ENCODE measurements at places on chromosomes 12 and 14.
A peak's percentile ranks its signal among the peaks of the same experiment; 100 is the strongest.

DNA sequence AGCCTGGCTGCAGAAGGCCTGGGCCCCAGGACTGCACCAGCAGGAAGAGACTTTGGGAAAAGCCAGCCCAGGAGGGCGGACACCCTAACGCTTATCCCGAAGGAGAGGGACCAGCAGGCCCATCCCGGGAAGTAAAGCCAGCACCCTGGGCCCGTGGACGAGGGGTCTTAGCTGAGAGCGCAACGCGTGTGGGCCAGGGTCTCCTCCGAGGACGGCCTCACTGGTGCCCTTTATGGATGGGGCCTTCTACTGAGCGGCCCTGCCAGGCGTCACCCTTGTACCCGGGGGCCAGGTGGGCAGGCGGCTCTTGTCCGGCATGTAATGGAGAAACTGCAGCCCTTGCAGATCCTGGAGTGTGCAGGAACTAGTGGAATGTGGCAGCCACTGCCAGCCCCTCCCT, 14.1 kb downstream of the TEDC1 start:
- DNase-seq, result peak; percentile 91

DNA sequence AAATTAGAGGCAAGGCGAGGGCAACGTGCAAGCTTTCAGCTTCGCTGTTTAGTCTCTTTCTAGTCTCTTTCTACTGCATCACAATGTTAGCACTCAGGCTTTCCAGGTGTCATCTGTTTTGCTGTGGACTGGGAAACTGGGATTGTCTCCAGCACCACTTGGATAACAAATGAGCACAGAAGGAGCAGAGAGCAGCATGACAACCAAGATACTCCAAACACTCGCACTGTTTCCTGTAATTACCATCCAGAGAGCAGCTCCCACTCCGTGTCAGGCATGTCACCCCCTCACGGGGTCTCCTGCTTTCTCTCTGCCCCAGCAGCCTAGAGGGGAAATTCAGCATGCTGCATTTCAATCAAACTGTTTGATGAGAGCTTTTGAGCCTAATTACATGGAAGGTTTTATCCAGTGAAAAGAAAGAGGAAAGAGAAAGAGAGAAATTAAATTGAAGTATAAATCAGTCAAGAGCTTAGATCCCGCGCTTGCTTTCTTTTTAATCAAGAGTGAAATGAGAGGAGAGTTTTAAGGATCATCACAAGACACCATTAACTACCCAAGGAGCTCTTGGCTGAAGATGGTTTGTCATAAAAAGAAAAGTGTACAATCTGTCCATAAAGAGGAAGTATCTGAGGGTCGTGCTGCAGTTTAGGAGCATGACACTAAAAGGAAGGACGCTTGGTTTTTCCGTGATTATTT, 917.7 kb downstream of the DIO2 start:
- no peak for DNase-seq

DNA sequence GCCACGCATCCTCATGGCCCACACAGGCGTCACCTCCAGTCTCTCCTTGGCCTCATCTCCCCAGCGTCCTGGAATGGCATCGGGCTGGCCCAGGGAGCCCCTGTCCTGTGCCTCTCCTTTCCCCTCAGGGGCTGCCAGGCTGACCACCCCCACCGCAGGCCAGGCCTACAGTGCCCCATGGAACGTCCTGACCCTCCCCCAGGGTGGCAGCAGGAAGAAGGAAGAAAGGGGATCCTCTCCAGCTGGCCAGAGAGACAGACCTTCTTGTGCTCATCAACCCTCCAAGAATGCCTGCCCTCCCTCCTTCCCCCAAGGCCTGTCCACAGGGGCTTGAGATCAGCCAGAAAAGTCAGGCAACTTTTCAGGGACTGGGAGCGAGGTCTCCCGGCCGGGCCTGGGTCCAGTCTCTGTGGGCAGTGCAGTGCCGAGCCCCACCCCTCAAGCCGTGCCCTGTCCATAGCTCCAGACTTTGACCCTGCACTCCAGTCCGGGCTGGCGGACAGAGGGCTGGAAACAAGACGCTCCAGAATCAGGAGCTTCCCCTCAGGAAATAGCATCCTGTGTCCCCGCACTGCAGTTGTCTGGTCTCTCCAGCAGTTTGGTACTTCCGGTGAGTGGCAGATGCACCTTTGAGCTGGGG, at the start of gene DAO:
TSS of gene DAO (plus strand) at position 478 of the 640 bp plus-strand sequence. CDS start 4,915 bp downstream, outside the sequence.
- DNase-seq, result no peak

DNA sequence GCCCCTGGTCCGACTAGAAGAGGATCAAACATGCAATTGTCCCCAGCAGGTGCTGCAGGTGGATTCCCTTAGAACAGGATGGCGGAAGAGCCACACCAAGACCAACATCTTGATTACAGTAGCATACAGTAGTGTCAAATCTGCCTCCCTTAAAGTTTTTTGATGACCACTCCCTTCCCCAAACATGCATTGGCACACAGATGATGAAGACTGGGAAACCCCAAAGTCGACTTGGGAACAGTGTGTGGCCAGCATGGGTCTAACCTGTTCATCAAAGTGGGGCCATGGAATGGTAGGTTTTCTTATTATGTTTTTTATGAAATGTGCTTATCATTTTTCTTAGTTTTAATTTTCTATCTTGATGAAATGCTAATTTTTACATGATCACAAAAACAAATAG, 8.8 kb downstream of the PLXNC1 start:
- no peak for DNase-seq

DNA sequence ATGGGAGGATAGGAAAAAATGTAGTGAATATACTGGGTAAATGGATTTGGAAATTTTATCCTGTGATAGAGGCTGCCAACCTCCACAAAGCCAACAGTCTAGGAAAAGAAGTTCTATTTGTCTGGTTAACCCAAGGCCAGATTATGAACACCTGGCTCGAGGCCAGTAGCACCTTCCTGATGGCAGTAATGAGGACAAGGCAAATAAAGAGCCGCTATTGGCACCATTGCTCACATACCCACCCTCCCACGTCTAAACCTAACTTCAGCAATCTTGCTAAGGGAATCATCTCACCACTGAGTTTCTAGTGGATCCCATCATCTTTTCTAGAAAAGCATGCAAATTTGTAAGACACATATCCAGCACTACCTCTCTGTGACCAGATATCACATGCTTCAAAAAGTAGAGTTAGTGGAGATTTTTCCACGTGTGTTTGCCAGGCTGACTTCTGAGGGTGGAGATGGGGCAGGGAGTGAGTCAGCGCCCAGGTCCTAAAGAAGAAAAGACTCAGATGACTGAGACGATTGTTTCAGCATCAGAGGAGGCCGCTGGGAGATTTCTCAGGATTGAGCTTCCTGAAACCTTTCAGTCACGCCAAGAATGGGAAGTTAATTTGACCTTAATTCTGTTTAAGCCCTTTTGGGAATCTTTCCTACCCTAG, 362.9 kb downstream of the EMP1 start:
- DNase-seq, result no peak

- no peak for DNase-seq
These were observed 50.5 kb downstream of the ADIPOR2 start for GRCh38 chr12:1741154-1741949.

DNA sequence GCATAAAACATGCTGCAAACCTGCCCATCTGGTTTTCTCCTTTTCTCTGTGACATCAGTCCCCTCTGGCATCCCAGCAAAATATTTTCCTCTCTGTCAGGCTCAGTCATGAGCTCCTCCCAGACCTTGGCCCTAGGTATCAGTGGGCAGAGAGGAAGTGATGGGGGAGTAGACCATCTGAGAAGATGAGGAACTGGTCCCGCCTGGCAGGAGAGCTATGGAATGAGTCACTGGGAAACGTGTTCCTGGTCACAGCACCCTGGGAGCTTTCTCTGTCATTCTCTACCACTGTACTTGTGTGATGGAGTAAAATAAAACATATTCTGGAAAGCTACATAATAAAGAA, 5.0 kb upstream of the SRSF9 start:
- DNase-seq, result no peak

DNA sequence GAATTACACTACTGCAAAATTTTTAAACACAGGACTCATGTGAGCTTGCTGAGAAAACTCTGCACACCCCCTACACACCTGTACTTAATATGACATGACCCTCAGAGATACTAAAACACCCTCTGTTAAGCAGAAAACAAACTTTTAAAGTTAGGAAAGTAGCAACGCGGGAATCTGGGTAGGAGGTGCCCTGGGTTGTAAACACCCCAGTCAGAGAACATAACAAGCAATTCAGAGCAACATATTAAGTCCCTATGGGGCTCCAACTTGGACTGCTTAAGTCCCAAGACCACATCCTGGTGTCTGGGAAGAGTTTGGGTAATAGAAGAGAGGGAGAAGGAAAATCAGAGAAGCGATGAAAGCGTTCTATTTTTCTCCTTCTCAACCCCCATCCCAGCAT, 1.2 kb downstream of the ATF7 start:
- DNase-seq, result no peak

DNA sequence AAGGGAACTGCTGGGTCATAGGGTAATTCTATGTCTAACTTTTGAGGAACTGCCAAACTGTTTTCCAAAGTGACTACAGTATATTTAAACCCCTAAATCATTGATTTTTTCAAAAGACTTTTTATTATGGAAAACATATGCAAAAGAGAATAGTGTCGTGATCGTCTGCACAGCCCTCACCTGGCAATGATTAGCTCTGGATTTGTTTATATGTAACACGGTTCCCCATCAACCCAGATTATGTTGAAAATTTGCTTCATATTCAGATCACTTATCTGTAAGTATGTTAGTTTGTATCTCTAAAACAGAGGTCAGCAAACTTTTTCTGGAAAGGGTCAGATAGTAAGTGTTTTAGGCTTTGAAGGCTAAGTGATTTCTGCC, 52.7 kb downstream of the CCDC92 start:
- DNase-seq, result no peak
